Stimulated activated CD4-positive, alpha-beta T cell treated with anti-CD3 and anti-CD28 coated beads, TNF-alpha, amount 100 ng/mL, for 48 hours (primary cell): ENCODE measurements at places on chromosomes 7 and 10.

- DNase-seq: no peak
Measured at GRCh38 chr10:26960308-26960707, 99.5 kb upstream of the ABI1 start.

GRCh38 chr10:109929501-109930219 is 6.3 kb upstream of the XPNPEP1 start:
- DNase-seq: no peak

DNA sequence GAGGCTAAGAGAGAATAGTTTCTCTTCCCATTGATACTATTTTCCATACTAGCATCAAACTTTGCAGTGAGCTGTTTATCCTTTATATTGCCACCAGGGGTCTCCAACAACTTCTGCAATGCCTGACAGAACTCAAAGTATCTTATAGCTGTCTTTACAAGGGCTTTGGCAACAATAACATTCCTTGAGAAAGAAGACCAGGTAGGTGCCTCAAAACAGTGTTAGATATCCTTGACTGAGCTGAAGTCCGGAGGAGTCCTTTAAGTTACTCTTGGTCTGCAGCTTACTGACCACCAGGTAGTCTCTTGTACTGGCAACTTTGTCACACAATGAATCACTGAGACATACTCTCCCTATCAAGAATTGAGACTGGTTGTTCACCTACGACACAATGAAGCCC is 30.0 kb upstream of the TES start:
- no peak for DNase-seq

DNA sequence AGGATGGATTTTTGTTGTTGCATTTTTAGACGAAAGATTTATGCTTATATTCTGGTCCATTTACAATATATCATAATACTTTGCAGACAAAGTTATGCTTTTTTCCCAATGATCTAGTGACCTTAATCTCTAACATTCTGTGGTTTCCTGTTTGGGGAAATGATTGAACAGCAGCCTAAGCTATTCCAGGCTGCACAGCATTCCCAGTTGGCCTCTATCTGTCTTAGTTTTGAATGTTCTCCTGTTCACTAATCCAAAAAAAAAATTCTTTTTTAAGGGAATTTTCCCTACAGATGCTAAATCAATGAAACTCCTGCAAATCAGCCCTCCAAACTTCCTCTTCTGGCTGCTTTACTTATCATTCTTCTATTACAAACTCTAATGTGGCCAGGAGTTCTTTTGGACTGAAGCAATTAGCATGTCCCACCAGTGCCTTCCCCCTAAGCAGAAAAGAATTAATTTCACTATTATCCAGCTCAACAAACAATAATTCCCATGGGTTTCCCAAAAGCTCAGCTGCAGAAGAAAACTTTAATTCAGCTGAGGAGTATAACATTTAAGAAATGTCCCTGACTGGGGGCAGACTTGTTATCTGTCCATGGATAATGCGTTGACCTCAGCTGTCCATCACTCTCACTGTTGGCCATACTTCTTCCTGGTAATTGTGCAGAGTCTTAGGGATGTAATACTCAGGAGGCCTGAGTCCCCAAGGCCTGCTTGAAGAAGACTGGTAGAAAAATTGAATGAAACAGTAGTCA is 81.9 kb upstream of the TRIL start:
- DNase-seq: no peak

DNA sequence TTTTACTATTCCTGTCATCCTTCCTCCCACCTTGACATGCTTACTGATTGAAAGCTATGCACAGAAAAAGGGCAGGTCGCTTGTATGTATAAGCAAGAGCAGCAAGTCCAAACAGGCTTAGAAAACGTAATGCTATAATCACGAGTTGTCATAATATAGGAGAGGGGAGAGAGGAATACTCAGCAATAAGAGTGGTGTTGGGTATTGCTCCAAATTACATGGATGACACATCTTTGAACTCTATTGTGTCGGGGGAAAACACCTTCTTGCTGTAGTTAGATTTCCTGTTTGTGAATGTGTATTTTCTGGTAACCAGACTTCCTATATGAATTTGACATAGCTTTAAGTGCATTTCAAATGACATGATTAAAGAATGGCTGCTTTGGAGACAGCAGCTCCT is 7.5 kb downstream of the MET start:
- DNase-seq: no peak

- DNase-seq: no peak
Measured at GRCh38 chr7:55172881-55173609, 154.2 kb downstream of the EGFR start.
